ENCODE measurements at places on chromosomes 5 and 9.

DNA sequence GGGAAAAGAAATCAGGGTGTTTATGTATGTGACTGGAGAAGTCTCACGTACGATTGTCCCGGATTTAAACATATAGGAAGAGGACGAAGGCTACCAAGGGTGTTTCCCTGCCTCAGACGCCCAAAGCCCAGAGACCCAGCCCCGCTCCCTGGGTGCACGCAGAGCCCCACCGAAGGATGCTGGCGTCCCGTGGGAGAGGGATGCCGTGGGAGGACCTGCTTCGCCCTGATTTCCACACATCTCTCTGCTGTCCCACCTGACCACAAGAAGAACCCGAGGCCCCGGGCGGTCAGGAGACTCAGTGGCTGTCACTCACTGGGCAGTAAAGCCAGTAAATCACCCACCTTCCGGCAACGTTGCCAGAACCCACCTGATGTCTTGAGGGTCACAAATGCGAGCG, 211.8 kb upstream of the TBCA start:
- DNase-seq = no peak

DNA sequence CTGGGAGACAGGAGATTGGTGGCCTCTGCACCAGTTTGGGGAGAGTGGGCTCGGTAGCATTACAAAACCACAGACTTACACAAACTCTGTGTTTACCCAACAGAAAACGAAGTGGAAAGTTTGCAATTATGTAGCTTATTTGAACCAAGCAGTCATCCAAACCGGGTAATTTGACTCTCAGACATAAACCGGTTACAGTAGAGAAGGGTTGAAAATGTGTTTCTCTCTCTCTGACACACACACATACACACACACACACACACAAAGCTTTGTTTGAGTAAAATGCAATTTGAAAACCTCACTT, 97.1 kb upstream of the ZNF608 start:
- DNase-seq = no peak

GRCh38 chr9:95954940-95955339, 79.4 kb downstream of the ERCC6L2 start:
- no peak for DNase-seq

GRCh38 chr9:9142001-9142400, 1342.4 kb upstream of the DMAC1 start:
- no peak for DNase-seq

GRCh38 chr5:141597394-141597793, 21.4 kb downstream of the DIAPH1 start:
- no peak for DNase-seq

- no peak for DNase-seq
Observed at GRCh38 chr5:84306601-84307000, 78.1 kb downstream of the EDIL3 start.

DNA sequence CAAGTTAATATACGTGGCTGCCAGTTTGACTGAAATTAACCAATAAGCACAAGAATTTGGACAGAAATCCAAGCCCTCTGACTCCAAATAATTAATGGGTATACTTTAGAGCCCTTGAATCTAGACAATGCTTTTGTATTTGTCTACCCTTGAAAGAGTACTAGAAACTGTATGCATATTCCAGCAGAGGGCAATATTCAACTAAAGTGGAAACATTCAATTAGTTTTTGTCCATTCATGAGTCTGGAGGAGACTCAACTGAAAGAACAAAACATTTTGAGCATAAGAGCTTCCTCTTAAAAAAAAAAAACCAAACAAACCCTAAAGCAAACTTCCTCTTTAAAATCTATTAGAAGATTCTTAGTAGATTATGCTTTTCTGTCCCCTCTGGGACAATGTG, 157.8 kb downstream of the ARHGEF28 start:
- DNase-seq = no peak

- DNase-seq = no peak
Observed at GRCh38 chr9:136949239-136949816, 2.7 kb upstream of the LCN12 start.

DNA sequence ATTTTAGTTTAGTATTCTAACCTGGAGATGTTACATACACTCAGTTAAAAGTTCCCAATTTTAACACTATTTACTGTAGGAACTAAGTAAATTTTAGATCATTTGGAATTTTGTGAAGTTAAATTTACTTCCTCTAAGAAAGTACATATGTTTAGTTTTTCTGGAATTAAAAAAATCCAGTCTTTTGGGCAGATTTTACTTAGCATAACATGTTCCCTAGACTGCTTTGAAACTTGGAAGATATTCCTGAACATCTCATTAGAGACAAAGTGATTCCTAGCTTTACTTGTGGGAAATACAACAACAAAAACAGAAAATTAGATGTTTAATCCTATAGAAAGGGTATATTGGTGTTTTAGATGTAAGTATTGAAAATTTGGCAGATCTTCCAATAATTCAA, 930.0 kb upstream of the PTPRD start:
- DNase-seq = no peak

DNA sequence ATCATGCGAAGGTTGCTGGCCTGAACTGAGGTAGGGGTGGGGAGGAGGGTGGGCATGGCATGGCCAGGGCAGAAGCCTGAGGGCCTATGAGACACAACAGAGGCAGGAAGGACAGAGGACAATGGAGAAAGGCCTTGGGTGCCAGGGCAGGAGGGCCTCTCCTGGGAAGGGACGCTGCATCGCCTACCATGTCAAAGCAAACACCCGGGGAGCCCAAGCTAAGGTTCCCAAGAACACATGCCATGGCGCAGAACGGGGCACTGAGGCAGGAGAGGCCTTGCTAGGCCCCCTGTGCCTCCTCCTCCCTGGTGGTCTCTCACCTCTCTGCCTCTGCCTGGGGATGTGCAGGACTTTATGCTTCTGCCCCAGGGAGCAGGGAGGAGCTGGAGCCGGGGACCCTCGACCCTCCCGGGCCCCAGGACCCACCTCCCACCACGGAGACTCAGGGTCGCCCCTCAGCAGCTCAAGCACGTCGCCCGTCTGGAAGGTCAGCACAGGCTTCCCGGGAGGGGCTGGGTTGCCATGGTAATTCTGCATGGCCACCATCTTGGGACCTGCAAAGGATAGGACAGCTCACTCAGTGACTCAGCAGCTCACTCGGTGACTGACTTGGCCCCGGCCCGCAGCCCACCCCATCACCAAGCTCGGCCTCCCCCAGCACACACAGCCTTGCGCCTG, 40.3 kb upstream of the SARDH start:
- DNase-seq = no peak

GRCh38 chr9:88791105-88791805, 200.0 kb upstream of the S1PR3 start:
- no peak for DNase-seq

DNA sequence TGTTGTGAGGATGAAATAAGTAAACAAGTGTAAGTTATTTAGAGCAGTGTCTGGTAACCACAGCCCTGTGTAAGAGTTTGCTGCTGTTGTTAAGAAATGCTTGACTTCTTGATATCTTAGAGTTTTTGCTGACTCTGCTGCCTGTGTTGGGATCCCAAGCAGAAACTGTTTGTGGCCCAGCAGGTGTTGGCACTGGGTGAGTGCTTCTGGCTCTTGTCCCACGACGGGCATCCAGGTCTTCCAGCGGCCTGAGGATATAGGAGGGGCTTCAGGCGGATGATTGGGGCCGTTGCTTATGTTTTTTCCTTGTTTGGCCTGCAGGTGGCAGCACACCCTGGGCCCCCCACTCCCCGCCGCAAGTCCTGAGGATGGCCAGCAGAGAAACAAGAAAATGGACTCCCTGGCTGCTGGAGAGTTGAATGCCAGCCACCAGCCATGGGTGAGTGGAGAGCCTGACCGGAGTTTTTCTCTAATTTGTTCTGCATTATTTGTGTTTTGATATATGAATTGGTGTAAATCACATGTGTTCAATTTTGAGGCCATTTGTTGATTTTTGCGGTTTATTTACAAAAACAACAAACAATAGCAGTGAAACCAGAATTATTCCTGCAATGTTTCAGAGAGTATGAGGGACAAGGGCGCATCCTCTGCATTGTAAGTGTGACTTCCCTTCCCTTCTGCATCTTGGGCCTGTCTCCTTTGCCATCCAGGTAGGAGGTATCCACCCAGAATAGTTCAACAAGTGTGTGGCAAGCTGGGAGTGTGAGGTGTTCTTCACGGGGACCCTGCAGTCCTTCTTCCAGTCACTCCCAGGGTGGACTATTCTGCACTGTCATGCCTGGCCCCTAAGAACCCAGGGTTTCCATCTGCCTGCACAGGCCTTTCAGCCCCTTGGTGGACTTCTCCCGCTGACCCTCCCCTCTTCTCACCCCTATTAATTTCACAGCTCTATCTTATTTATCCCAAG, 50.3 kb downstream of the SLC22A5 start:
- no peak for DNase-seq

- no peak for DNase-seq
Observed at GRCh38 chr5:56328753-56329560, 95.8 kb upstream of the ANKRD55 start.

- DNase-seq = no peak
Observed at GRCh38 chr5:21823076-21823574, 1030.0 kb downstream of the CDH12 start.

DNA sequence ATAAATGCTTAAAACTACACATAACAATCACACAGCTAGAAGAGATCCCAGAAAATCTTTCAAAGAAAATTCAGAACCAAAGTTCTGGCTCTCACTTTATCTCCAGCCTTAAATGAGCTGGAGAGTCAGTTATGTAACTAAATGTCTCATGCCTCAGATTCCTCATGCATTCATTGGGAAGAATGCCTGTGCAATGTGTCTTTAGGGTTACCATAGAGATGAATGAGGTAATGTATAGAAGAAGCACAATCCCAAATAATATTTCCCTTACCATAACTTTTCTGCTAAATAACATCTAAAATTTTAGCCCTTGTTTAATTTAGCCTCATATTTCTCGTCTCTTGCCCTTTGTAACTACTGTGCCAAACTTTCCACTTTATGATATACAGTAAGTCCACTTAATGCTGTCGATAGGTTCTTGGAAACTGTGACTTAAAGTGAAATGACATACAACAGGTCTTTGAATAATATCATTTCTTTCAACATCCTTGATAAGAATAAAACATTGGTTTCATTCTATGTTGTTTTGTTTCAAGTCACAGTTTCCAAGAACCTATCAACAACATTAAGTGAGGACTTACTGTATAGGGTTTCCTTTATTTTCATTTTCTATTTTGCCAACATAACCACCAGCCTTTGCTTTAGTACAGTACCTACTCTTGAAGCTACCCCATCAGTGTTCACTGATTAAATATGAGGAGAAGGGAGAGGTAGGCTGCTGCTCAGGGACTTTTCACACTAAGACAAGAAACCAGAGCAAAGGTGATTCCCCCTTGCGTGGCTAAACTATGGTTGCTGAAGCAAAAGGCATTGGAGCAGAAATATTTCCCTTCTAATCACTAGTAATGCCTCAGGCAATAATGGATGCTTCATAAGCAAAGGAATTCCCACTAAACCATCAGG, 295.7 kb upstream of the PTGER4 start:
- no peak for DNase-seq

DNA sequence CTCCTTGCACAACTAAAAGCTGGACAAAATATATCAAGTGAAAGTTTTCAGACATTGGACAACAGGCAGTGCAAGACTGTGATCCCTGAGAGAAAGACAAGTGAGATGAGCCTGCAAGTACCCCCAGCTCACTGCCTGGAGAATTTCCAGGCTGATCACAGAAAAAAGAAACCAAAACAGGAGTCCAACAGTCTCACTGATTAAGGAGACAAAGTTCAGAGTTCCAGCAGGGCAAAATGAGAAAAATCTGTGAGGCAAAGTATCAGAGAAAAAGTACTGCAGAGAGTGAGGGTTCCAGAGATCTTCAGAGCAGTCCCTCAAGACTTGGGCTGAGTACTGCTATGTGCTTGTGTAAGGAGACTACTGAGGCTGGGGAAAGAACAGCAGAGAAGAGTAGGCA, 56.0 kb upstream of the PRSS3 start:
- DNase-seq = no peak

GRCh38 chr9:10434412-10434811, 178.4 kb downstream of the PTPRD start:
- no peak for DNase-seq

DNA sequence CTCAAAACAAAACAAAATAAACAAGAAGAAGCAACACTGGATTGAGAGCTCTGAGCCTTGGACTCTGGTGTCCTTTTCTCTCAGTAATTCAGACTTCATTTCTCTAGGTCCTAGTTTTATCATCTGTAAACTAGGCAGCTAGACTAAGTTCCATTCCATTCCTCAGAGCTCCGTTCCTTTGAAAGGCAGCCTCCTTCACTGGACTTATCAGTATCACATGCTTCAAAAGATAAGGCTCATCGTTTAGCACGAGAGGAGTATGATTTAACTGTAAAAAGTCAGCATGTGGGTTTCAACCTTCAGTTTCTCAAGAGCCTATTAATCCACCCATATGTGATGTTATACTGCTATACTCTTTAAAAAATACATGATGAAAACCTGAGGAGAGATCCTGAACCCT, 1.6 kb downstream of the ATP10B start:
- DNase-seq = no peak

DNA sequence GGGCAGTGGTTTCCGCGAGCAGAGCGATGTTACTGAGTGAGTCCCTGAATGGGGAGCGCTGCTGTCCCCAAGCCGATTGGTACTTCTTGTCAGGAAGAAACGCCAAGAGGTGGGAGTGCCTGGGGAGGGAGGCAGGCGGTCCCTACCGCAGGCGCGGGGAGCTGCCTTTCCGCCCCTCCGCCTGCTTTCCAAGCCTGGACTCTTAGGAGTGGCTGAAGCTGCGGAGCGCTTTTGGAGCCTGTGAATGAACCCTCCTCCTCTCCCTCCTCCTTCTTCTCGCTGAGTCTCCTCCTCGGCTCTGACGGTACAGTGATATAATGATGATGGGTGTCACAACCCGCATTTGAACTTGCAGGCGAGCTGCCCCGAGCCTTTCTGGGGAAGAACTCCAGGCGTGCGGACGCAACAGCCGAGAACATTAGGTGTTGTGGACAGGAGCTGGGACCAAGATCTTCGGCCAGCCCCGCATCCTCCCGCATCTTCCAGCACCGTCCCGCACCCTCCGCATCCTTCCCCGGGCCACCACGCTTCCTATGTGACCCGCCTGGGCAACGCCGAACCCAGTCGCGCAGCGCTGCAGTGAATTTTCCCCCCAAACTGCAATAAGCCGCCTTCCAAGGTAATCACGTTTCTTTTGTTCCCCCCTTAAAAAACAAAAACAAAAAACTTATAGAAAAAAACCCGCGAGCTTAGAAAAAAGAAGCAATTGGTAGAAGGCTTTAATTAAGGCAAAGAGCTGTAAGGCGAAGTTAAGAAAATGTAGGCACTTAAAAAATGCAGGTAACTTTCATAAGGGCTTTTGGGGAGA, at the start of gene VCAN:
VCAN (plus strand) TSS at position 340 of the 808 bp plus-strand sequence. CDS start 11,775 bp downstream, outside the sequence.
- no peak for DNase-seq

DNA sequence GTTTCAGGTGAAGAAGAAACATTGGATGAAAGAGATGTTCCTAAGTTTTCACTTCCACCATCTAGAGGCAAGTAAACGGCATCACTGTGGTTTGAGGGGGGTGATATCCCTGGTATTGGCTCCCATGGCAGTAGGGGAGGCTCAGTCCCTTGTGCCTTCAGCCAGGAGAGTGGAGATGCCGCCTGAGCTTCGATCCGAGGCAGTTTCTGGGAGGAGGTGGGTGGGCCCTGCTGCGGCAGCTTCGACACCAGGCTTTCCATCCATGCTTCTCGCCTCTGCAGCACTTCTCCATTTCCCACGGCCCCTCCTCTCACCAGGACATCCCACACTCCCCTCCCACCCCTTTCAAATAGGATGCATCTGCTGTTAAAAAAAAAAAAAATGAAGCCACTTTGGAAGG, 258.3 kb downstream of the GADD45G start:
- no peak for DNase-seq

All from stimulated activated CD8-positive, alpha-beta memory T cell treated with anti-CD3 and anti-CD28 coated beads, Interleukin-4, amount 100 ng/mL, for 1 hour (primary cell).